ENCODE measurements at places on chromosomes 1 and 21.

GRCh38 chr1:7069931-7070330 is 284.7 kb downstream of the CAMTA1 start:
- peak; percentile 16 for DNase-seq
- no peaks in the 10 kb centered on the region for H3K4me1 ChIP-seq
- no peak overlapping the region for H3K27ac ChIP-seq
- H3K36me3 ChIP-seq = no peaks in the 10 kb centered on the region
- peak overlapping the region; percentile 64 for H3K4me3 ChIP-seq

- H3K27me3 ChIP-seq = no peaks in the 10 kb centered on the region
- H3K27ac ChIP-seq = no peak overlapping the region
- H3K4me3 ChIP-seq = no peak overlapping the region
- DNase-seq = no peak
Measured at GRCh38 chr1:23531562-23532094, 595 bp upstream of the E2F2 start.

- no peak overlapping the region for H3K4me3 ChIP-seq
- H3K36me3 ChIP-seq = no peaks in the 10 kb centered on the region
- H3K4me1 ChIP-seq = no peaks in the 10 kb centered on the region
- DNase-seq = no peak
- H3K27me3 ChIP-seq = no peaks in the 10 kb centered on the region
Measured at GRCh38 chr1:80278936-80279335, 1272.4 kb upstream of the ADGRL4 start.

DNA sequence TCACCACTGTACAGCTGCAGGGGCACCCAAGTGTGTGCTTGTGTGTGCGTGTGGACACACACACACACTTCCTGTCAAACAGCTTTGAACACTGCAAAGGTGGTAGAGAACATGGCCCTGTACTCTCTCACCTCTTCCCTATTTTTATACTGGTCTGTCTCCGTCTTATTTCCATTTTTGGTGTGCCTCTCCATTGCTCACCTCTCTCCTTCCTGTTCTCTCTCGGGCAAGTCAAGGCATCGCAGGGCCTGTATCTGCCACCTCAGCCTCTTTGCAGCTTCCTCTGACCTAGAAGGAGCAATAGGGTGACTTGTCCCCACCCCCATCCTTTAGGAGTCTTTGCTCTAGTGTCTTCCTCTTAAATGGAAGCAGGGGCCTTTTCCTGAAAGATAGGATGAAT is 2.2 kb downstream of the SMCP start:
- no peaks in the 10 kb centered on the region for H3K36me3 ChIP-seq
- H3K27me3 ChIP-seq = no peaks in the 10 kb centered on the region
- H3K4me1 ChIP-seq = peaks cover 4% of the 10 kb centered on the region
- H3K4me3 ChIP-seq = no peak overlapping the region
- H3K27ac ChIP-seq = no peak overlapping the region

DNA sequence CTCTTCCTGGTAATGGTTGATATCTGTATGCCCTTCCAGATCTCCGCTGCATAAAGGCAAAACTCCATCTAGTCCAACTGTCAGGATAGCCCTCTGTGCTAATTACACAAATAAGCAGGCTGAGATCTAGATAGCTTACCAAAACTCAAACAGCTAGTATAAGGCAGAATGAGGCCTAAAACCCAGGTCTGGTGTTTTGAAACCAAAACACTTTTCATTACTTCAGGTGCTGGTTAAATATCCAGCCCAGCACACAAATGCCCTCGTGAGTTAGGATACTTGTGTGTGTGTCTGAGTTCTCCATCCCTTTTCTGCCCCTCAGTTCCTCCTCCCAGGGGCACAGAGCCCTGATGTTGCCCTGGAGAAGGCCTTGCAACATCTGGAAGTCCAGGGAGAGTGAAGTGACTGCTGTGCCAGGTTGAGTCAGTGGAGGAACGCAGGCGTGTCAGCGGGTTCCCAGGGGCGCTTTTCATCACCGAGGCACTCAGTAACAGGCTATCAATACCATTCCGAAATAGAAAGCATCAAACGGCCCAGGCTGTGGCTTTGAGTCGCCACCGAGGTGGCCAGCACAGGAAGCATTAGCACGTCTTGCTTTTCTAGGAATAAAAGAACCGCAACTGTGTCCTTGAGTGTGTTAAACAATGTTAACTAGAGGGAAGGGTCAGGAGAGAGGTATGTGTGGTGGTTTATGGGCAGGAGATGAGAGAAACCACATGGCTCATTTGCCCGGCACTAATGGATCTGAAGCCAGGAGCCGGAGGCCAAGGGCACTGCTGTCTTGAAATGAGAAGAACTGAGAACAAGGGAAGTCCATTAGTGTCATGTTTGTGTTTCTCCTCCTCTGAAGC is 90.7 kb upstream of the WLS start:
- H3K27ac ChIP-seq = peak overlapping the region; percentile 53
- DNase-seq = peak; percentile 91
- no peaks in the 10 kb centered on the region for H3K27me3 ChIP-seq
- H3K4me3 ChIP-seq = no peak overlapping the region
- peaks cover 8% of the 10 kb centered on the region for H3K4me1 ChIP-seq

DNA sequence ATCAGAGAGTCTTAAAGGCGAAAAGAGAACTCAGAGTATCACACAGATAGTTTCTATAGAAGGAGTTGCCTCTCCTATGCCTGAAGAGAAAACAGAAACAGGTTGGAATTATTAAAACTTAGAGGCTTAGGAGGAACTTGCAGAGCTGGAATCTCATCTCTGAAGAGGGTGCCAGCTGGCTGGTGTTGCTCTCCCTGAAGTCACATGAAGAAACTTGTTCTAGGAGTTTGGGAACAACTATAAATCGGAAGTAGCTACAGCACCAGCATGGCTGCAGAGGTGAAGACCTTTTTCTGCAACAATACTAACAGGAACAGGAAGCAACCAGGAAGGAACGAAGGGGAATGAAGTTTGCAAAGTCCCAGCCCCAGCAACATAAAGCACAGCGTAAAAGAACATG is 35.8 kb downstream of the FMO3 start:
- no peaks in the 10 kb centered on the region for H3K27me3 ChIP-seq
- no peak overlapping the region for H3K27ac ChIP-seq
- H3K4me3 ChIP-seq = no peak overlapping the region

DNA sequence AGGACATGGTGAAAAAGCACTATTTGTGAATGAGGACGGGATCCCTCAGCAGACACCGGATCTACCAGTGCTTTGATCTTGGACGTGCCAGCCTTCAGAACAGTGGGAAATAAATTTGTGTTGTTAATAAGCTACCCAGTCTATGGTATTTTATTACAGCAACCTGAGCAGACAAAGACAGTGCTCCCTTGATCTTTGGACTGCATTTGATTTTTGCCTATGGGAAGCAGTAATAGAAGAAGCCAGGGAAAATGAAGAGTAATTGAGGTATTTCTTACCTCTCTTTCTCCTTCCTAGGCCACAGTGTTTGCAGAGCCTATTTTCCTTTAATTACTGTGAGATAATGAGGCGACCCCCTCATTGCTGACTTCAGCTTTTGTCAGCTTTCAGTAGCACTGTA is 87.9 kb downstream of the PDE4B start:
- H3K4me1 ChIP-seq = peaks cover 8% of the 10 kb centered on the region
- DNase-seq = no peak
- H3K27ac ChIP-seq = peak overlapping the region; percentile 43
- H3K36me3 ChIP-seq = no peaks in the 10 kb centered on the region
- no peaks in the 10 kb centered on the region for H3K27me3 ChIP-seq

DNA sequence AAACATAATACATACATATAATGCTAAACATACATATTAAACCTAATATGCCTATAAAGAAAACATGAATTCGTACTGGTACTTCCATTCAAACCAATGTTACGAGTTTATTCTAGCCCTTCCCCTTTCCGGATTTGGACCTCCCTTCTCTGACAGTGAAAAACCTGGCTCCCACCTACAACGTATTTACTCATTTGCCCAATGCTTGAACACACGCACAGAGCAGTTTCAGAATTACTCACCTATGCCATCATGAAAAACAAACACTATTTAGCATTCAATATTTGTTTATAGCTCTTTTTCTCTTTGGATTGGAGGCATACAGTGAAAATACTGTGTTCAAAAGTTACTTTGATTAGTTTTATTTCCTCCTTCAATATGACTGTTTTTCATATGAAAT is 204.4 kb downstream of the LMX1A start:
- H3K27ac ChIP-seq = no peak overlapping the region
- H3K4me1 ChIP-seq = no peaks in the 10 kb centered on the region
- no peaks in the 10 kb centered on the region for H3K36me3 ChIP-seq
- DNase-seq = no peak
- H3K27me3 ChIP-seq = no peaks in the 10 kb centered on the region

DNA sequence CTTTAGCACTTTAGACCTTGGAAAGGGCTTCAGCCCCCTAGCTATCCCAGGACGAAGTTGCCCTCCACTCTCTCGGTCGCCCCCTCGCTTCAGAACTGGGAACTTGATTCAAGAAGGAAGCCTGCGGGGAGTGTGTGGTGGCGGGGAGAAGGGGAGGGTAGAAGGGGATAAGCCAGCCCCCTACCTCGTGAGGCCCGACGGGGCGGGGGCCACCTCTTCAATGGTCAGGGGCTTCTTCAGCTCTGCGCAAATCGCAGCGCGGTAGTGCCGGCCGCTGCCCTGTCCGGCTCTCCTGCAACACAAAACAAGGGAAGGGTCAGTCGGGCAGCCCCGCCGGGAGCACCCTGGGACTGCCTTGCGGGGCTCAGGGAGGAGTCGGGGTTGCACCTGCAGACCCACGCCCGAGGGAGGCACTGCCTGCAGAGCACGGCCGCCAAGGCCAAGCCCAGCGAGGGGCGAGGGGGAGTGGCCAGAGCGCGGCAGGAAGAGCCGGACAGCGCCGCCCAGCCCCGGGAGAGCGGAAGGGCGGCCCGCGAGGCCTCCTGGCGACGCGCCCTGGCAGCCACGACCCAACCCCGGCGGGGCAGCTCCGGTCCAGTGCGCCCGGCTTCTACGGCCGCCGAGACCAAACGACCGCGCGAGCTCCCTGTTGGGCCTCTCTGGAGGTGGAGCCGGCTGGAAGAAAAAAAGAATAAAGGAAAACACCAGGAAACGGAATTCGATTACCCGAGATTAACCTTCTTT is 56.2 kb upstream of the RASAL2 start:
- H3K27ac ChIP-seq = no peak overlapping the region
- DNase-seq = peak; percentile 77
- H3K4me3 ChIP-seq = peak overlapping the region; percentile 45
- no peaks in the 10 kb centered on the region for H3K36me3 ChIP-seq

- H3K4me3 ChIP-seq = no peak overlapping the region
- no peaks in the 10 kb centered on the region for H3K36me3 ChIP-seq
- H3K27ac ChIP-seq = no peak overlapping the region
- peak; percentile 88 for DNase-seq
- H3K27me3 ChIP-seq = no peaks in the 10 kb centered on the region
- no peaks in the 10 kb centered on the region for H3K4me1 ChIP-seq
Measured at GRCh38 chr1:221419513-221420095, 322.3 kb downstream of the DUSP10 start.

- H3K4me3 ChIP-seq = no peak overlapping the region
- no peaks in the 10 kb centered on the region for H3K36me3 ChIP-seq
- H3K4me1 ChIP-seq = no peaks in the 10 kb centered on the region
- no peaks in the 10 kb centered on the region for H3K27me3 ChIP-seq
- H3K27ac ChIP-seq = no peak overlapping the region
- no peak for DNase-seq
Measured at GRCh38 chr1:229035054-229035747, 235.7 kb upstream of the RAB4A start.

DNA sequence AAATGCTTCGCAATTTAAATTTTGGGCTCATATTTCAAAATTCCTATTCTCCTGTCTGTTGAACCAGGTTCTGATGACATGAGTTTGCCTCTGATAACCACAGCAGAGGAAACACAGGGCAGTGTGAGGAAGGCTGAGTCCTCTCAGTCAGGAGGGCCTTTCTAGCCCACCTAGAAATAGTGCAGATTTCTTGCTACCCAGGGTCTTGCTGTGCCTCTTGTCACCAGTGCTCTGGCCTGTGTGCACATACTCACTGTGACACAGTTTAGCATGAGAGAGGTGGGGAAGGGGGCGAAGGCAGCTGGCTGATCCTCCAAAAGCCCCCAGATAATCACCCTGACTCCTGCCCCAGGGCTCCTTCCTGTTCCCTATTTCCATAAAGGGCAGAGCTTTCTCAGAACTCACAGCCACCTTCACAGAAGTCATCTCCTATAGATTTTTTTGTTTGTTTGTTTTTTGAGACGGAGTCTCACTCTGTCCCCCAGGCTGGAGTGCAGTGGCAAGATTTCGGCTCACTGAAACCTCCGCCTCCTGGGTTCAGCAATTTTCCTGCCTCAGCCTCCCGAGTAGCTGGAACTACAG is 23.7 kb downstream of the ERRFI1 start:
- no peak overlapping the region for H3K4me3 ChIP-seq
- no peak overlapping the region for H3K27ac ChIP-seq
- H3K27me3 ChIP-seq = no peaks in the 10 kb centered on the region
- no peaks in the 10 kb centered on the region for H3K36me3 ChIP-seq

GRCh38 chr1:67404212-67404620 is 26.0 kb downstream of the SERBP1 start:
- no peaks in the 10 kb centered on the region for H3K36me3 ChIP-seq
- peak; percentile 56 for DNase-seq
- no peaks in the 10 kb centered on the region for H3K27me3 ChIP-seq
- H3K4me1 ChIP-seq = peaks cover 8% of the 10 kb centered on the region

GRCh38 chr1:59342801-59343575 is 46.1 kb downstream of the FGGY start:
- no peak overlapping the region for H3K27ac ChIP-seq
- H3K36me3 ChIP-seq = no peaks in the 10 kb centered on the region
- DNase-seq = no peak
- no peaks in the 10 kb centered on the region for H3K27me3 ChIP-seq

GRCh38 chr1:207474210-207474609 is 20.1 kb downstream of the CR2 start:
- no peaks in the 10 kb centered on the region for H3K36me3 ChIP-seq
- peaks cover 3% of the 10 kb centered on the region for H3K27me3 ChIP-seq
- no peaks in the 10 kb centered on the region for H3K4me1 ChIP-seq
- no peak for DNase-seq

DNA sequence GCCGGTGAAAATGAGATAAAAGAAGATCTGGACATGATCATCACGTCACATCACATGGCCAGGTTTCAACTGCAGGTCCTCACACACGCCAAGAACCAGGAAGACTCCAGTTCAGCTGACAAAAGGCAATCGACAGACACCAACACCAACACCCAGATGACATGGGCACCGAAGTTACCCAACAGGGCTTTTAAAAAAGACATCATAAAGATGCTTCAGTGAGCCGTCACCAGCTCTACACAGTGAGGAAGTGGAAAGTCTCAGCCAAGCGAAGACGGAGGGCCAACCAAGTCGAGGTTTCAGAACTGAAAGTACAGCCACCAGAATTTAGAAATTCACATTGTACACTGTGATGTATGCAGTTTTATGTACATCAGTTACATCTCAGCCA is 154.3 kb upstream of the COL6A1 start:
- peaks cover 5% of the 10 kb centered on the region for H3K27me3 ChIP-seq
- H3K36me3 ChIP-seq = no peaks in the 10 kb centered on the region
- H3K4me1 ChIP-seq = no peaks in the 10 kb centered on the region

GRCh38 chr1:111598544-111598943 is 21.0 kb upstream of the RAP1A start:
- H3K27ac ChIP-seq = no peak overlapping the region
- H3K4me3 ChIP-seq = no peak overlapping the region
- no peaks in the 10 kb centered on the region for H3K27me3 ChIP-seq
- peaks cover under 1% of the 10 kb centered on the region for H3K4me1 ChIP-seq
- no peak for DNase-seq

Data from fibroblast of lung (primary cell).